ENCODE measurements at places on chromosomes 7 and 10. TPM values are rescaled to one million over a fixed set of nuclear protein-coding genes. Genes with fewer than 3 reads are reported as not detected.

PON1 gene
- not detected for total RNA-seq

SUGCT gene
- total RNA-seq: 11.9 TPM

H2BK1 gene
- total RNA-seq: 1.1 TPM

SEM1 gene
- total RNA-seq: 46.5 TPM

PPP1R3C gene
- total RNA-seq: 15.7 TPM

NRAP gene
- not detected for total RNA-seq

HMX3 gene
- not detected for total RNA-seq

MRLN gene
- total RNA-seq: not detected

TEX36 gene
- not detected for total RNA-seq

PBLD gene
- 8.6 TPM for total RNA-seq

NXPH1 gene
- not detected for total RNA-seq

ACSL5 gene
- total RNA-seq: 0.57 TPM

MGMT gene
- total RNA-seq: 20.8 TPM

PRTFDC1 gene
- total RNA-seq: 4.4 TPM

DNA sequence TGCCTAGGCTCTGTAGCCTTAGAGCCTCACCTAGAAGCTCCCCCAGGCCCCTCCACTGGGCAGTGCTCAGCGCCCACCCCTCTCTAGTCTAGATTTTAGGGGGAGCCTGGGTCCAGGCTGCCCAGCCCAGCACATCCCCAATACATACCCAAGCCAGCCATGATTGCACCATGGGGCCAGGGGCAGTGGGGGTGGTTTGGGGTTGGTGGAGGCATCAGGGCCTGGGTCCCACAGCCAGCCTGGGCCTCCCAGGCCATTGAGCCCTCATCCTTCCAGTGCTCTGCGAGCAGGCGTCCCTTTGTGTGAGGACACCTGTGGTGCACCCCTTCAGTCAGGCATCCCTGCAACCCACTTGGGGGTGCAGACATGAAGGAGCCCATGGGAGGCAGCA is 76.9 kb upstream of the RET start:
- H3K4me1 ChIP-seq: no peaks in the 10 kb centered on the region
- H3K27ac ChIP-seq: no peak overlapping the region
- DNase-seq: no peak
- no peak overlapping the region for H3K4me3 ChIP-seq
- H3K27me3 ChIP-seq: peaks cover under 1% of the 10 kb centered on the region
- H3K36me3 ChIP-seq: no peaks in the 10 kb centered on the region

- no peaks in the 10 kb centered on the region for H3K36me3 ChIP-seq
- no peak for DNase-seq
- peaks cover 35% of the 10 kb centered on the region for H3K27me3 ChIP-seq
- no peak overlapping the region for H3K27ac ChIP-seq
- no peaks in the 10 kb centered on the region for H3K4me1 ChIP-seq
- no peak overlapping the region for H3K4me3 ChIP-seq
These were observed 13.2 kb downstream of the IL2RA start for GRCh38 chr10:6049031-6049400.

GRCh38 chr7:10266976-10267375 is 706.7 kb upstream of the PHF14 start:
- H3K36me3 ChIP-seq: no peaks in the 10 kb centered on the region
- peaks cover 34% of the 10 kb centered on the region for H3K4me1 ChIP-seq
- no peak overlapping the region for H3K4me3 ChIP-seq
- no peaks in the 10 kb centered on the region for H3K27me3 ChIP-seq
- no peak for DNase-seq
- H3K27ac ChIP-seq: peak overlapping the region; percentile 32

DNA sequence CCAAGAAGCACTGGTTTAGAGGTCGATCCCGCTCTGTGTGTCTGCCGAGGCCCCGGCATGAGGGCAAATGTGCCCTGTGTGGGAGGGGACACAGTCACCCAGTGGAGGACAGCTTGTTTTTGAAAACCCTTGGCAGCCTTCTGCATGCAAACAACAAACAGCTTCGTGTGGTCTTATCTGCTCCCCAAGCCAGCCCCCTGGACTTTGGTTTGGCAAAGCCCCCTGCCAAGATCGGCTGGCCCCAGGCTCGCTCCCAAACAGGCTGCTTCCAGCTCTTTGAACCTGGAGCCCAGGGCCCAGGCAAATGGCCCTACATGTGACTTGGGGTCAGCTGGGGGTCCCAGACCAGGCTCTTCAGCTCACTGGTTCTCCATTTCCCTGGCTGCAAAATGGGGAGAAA is 2.9 kb downstream of the ELN start:
- no peaks in the 10 kb centered on the region for H3K36me3 ChIP-seq
- H3K4me1 ChIP-seq: peaks cover 41% of the 10 kb centered on the region
- no peak overlapping the region for H3K27ac ChIP-seq
- no peak for DNase-seq
- H3K27me3 ChIP-seq: peaks cover 10% of the 10 kb centered on the region
- no peak overlapping the region for H3K4me3 ChIP-seq

DNA sequence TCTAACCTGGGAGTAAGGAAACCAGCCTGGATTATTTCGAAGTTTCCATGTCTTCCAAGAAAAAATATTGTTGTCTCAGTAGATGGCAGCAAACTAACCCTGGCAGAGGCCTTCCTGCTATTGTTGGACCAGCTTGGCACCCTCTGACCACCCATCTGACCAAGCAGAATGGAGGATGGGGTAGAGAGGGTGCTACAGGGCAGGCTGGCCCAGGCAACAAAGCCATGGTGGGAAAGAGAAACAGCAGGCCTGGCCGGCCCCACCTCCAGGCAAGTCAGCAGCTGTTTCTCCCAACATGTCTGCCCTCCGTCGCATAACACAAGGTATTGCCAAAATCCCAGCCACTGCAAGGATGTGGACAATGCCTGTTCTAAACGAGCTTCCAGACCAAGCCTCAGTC is 95.0 kb downstream of the FAM53B start:
- H3K27ac ChIP-seq: peak overlapping the region; percentile 28
- H3K36me3 ChIP-seq: no peaks in the 10 kb centered on the region
- peaks cover 21% of the 10 kb centered on the region for H3K4me1 ChIP-seq
- H3K4me3 ChIP-seq: no peak overlapping the region

DNA sequence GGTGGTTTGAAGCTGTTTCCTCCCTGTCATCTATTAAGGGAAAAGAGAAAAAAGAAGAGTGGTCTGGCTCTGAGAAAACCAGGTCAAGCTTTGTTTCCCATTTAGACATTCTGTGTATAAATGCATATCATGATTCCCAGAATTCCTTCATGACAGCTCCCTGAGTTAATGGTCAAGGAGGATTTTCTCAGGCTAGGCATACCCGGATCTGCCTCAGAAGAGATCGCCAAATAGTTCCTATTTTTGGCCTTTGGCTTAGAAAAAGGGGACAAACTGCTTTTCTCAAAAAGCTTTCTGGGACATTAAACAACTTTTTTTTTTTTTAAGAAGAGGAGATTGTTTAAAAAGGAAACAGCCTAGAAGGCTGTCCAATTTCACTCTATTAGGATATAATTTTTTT is 53.5 kb upstream of the PIP4K2A start:
- peaks cover 2% of the 10 kb centered on the region for H3K36me3 ChIP-seq
- no peak overlapping the region for H3K27ac ChIP-seq
- H3K27me3 ChIP-seq: peaks cover 16% of the 10 kb centered on the region
- no peak for DNase-seq
- no peak overlapping the region for H3K4me3 ChIP-seq

GRCh38 chr7:155955367-155955635 is 143.0 kb upstream of the SHH start:
- no peak for DNase-seq
- no peak overlapping the region for H3K4me3 ChIP-seq
- H3K36me3 ChIP-seq: no peaks in the 10 kb centered on the region
- no peak overlapping the region for H3K27ac ChIP-seq

DNA sequence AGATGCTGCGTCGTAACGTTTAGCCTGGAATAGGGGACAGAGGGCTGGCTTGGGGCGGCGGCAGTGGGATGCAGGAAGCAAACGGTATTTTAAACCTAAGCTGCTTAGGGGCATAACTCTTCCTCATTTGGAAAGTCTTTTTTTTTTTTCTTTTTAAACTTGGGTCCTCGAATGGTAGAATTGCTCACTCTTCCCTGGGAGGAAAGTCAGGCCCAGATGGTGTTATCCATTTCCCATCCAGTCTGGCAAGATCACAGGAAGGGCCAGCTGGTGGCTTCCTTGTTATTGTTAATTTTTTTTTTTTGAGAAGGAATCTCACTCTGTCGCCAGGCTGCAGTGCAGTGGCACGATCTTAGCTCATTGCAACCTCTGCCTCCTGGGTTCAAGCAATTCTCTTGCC is 56.6 kb downstream of the TMEM209 start:
- no peaks in the 10 kb centered on the region for H3K27me3 ChIP-seq
- H3K4me1 ChIP-seq: peaks cover 12% of the 10 kb centered on the region
- no peak overlapping the region for H3K4me3 ChIP-seq
- no peak overlapping the region for H3K27ac ChIP-seq
- peak; percentile 48 for DNase-seq
- no peaks in the 10 kb centered on the region for H3K36me3 ChIP-seq

DNA sequence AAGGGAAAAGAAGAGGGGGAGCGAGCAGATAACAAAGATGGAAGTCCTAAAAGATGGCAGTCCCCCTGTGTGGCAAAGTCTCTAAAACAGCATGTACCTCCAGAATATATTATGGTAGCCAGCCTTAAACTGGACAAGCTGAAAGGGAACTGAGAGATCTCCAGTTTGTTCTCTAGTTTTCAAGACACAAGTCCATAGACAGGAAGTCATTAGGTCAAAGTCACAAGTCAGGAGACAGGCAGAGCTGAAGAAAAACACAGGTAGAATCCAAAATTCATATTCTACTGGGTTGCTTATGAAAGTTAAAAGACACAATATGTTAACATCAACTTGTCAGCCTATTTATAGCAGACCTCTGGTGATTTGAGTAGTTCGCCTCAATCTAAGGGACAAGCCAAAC is 38.7 kb downstream of the FAM107B start:
- no peaks in the 10 kb centered on the region for H3K36me3 ChIP-seq
- H3K4me3 ChIP-seq: no peak overlapping the region
- no peak overlapping the region for H3K27ac ChIP-seq
- H3K4me1 ChIP-seq: peaks cover 9% of the 10 kb centered on the region
- H3K27me3 ChIP-seq: peaks cover 3% of the 10 kb centered on the region

GRCh38 chr10:3932597-3933375 is 147.8 kb upstream of the KLF6 start:
- no peak overlapping the region for H3K27ac ChIP-seq
- H3K27me3 ChIP-seq: no peaks in the 10 kb centered on the region
- no peaks in the 10 kb centered on the region for H3K36me3 ChIP-seq

DNA sequence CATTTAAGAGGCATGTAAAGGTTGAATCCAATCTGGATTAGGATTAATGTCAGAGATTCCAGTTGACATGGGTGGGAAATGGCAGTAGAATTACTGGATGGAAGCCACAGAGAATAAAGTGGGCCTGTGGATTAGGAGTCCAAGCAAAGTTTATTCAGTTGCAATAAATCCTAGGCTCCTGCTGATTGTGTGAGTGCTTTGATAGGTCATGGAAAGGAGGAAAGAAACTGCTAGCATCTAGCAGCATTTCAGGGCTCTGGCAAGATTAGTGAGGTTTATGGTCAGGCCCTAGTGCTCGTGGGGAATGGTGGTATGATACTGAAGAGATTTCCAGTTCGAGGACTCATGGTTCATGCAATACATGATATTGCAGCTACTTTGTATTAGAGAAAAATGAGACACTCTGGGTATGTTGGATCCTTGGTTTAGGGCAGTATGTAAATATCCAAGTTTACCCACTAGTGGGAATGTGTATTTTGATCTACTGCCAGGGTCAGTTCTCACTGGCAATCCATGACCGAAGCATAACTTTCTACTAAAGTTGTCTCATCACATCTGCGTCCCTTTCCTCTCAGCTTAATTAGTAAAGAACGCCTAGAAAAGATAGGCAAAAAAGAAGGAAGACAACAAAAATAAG is 235.0 kb downstream of the SUGCT start:
- H3K4me1 ChIP-seq: peaks cover 19% of the 10 kb centered on the region
- peaks cover 4% of the 10 kb centered on the region for H3K36me3 ChIP-seq
- H3K4me3 ChIP-seq: peak overlapping the region; percentile 2
- H3K27ac ChIP-seq: peak overlapping the region; percentile 52

DNA sequence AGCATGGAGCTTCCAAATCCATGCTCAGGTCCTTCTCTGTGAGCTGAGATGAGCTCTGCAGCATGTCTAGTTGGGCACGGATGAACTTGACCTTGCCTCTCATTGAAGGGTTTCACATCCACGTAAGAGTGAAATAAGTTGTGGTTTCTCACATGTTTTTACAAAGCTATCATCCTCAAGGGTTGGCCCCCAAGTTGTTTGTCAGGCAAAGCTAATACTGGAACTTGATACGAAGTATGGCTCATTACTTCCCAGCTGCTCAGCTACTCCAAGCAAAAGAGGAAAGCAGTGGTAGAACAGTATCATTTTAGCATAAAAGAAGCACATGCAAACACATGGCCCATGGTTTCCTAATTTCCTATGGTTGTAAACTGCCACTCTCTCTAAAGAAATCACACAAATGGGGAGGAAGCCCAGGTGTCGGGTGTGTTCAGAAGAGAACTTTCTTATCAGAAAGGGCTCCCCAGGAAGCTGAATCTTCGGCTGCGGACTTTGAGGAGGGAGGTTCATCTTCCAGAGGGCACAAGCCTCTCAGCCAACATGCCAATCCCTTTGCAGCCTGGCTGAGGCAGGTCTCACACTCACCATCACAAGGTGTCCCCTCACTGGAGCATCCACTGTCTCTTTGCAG is 45.3 kb downstream of the PDLIM1 start:
- H3K4me3 ChIP-seq: no peak overlapping the region
- DNase-seq: no peak
- H3K27ac ChIP-seq: no peak overlapping the region
- H3K4me1 ChIP-seq: peaks cover 17% of the 10 kb centered on the region
- H3K36me3 ChIP-seq: peaks cover 9% of the 10 kb centered on the region
- no peaks in the 10 kb centered on the region for H3K27me3 ChIP-seq

DNA sequence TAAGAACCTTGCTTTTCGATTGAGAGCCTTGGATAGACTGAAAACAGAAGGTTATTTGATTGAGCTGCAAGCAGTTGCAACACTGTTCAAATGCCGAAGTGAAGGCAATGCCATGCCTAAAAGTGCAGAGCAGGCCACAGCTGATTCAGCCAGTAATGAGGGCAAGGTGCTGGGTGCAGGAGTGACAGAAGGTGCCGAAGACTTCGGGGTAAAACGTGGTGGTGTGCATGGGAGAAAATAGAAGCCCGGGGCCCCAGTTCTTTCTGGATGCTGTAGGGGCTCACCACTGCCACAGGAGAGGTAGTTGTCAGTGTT is 43.6 kb upstream of the GATAD1 start:
- DNase-seq: no peak
- no peak overlapping the region for H3K4me3 ChIP-seq
- H3K4me1 ChIP-seq: no peaks in the 10 kb centered on the region
- no peak overlapping the region for H3K27ac ChIP-seq

DNA sequence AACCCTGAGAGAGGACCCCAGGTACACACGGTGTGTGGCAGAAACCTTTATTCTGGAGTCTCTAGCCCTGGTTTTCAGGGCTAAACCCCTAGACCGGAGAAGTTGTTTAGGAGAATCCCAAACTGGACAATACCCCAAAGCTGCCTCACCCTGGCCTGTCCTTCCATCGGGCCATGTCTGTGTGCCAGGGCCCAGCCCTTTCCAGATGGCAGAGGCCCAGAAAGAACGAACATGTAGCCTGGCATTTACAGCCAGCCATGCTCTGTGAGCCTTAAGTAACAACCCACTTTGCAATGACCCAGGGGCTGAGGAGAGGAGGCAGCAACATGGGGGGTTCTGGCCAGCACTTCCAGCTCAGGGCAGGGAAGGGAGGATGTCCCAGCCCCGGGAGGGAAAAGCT is 142.1 kb downstream of the NEURL1 start:
- no peaks in the 10 kb centered on the region for H3K27me3 ChIP-seq
- H3K27ac ChIP-seq: no peak overlapping the region
- peaks cover 12% of the 10 kb centered on the region for H3K36me3 ChIP-seq
- DNase-seq: no peak
- peaks cover 23% of the 10 kb centered on the region for H3K4me1 ChIP-seq

GRCh38 chr10:10657139-10657760 is 360.4 kb upstream of the CELF2 start:
- peaks cover 6% of the 10 kb centered on the region for H3K36me3 ChIP-seq
- no peak overlapping the region for H3K27ac ChIP-seq
- no peak overlapping the region for H3K4me3 ChIP-seq
- no peaks in the 10 kb centered on the region for H3K27me3 ChIP-seq
